ENCODE measurements at places on chromosomes 5 and 9.

DNA sequence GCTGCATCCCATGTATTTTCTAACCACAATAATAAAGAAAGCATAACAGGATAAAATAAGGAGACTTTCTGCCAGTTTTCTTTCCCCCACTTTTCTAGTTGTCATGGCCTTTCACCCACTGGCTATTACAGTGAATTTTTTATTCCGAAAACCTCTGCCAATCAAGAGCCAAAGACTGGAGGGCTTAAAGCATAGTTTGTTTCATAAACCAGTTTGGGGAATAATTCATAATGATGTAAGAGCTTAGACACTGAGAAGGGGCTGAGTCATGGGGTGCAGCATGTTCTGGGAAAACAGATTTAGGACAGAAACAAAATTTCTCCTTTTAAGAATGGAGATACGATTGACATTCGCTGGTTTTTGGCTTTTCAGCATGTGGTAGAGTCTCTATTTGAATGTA is 4.4 kb upstream of the GLIPR2 start:
- DNase-seq = no peak

DNA sequence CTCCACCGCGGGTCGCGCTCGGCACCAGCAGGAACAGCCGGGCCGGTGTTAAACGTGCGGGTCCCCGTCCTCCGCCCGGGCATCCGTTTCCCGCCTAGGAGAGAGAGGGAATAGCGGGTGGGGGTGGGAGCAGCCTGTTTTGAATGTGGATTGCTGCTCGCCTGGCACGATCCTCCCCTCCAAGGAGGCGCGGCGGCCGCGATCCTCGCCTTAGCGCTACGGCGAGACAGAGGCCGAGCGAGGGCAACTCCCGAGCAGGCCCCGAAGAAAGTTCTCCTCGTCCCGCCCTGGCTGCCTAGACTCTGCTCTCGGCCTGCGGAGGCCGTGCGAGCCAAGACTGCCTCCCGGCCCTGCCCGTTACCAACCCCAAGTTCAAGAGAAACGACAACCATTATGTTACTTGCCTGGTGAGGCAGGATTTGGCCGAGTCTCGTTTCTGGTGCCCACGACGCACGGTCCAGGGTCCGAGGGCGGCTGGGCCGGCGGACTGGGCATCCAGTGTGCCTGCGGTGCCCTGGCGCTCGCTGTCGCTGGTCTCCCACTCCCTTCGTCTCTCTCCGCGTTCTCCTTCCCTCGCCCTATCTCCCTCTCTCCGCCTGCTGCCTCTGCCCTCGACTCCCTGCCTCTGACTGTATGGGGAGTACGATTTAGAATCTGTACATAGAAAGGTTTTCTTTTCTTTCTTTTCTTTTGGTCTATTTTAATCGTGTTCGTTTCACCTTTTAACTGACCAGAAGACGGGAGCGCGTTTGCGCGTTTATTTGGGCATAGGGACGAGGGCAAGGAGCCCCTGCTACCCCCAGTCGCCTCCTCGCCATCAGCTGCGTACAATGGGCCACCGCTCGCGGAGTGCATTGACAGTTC is 724 bp downstream of the NR2F1-AS1 start:
- DNase-seq = no peak

DNA sequence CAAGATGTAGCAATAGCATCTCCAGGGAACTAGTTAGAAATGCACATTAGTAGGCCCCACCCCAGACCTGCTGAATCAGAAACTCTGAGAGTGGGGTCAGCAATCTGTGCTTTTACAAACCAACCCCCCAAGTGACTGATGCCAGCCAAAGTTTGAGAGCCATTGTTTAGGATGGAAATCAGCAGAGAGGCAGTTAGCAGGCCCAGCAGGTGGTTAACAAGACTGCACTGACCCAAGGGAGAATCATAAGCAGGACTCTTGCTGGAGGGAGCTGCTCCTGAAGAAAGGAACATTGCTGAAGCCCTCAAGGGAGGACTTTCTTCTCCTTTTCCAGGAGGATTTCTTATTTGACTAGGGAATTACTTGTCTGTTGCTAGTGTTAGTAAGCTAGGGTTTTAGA is 74.2 kb upstream of the SLC12A2 start:
- DNase-seq = no peak

GRCh38 chr9:34866614-34867013 is 91.5 kb upstream of the PHF24 start:
- no peak for DNase-seq

- no peak for DNase-seq
These were observed 352.9 kb downstream of the GLIS3 start for GRCh38 chr9:3946840-3947587.
